ENCODE measurements at places on chromosomes 2 and 18.

DNA sequence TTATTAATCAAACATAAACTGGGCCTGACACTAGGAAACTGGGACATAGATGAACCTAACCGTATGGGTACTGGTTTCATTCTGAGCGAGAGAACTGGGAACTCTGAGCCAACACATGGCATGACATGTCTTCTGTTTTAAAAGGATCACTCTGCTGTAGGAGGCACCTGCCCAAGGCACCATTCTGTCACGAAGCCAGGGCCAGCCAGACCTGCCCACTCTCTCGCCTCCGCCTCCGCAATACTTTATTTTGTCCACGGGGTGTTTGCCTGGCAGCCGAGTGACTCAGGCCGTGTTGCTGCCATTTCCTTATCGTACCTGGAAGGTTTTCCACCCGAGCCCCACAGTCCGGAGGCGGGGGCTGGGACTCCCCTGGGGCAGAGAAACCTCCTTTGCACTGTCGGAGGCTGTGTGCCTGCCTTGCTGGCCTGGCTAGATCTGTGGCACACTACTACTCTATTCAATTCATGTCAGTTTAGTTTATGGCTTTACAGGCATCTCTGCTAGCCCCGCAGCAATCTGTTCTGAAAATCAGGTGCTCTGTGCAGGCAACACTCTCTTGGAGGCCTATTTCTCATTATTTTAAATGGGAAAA, 120.4 kb upstream of the ACKR3 start:
- no peak for DNase-seq

DNA sequence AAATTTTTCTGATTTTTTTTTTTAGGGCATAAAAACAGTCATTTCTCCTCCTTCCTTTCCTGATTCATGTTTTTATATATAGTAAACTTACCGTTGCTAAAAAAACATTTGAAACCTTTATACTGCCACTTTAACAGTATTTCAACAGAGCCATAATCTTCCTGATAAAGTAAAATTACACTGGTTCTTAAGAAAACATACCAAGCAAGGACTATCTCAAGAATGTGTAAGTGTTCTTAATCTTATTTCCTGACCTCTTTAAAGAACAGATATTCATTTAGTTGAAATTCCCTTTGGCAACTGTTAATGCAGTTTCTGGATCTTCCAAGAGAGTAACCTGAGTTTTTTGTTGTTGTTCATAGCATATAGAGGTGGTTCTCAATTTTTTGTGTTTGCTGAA, 26.6 kb upstream of the COLEC12 start:
- DNase-seq, result no peak

GRCh38 chr2:121063471-121063870, 221.5 kb downstream of the TFCP2L1 start:
- peak; percentile 81 for DNase-seq

- DNase-seq, result no peak
Observed at GRCh38 chr18:12032786-12033642, 51.7 kb downstream of the IMPA2 start.

DNA sequence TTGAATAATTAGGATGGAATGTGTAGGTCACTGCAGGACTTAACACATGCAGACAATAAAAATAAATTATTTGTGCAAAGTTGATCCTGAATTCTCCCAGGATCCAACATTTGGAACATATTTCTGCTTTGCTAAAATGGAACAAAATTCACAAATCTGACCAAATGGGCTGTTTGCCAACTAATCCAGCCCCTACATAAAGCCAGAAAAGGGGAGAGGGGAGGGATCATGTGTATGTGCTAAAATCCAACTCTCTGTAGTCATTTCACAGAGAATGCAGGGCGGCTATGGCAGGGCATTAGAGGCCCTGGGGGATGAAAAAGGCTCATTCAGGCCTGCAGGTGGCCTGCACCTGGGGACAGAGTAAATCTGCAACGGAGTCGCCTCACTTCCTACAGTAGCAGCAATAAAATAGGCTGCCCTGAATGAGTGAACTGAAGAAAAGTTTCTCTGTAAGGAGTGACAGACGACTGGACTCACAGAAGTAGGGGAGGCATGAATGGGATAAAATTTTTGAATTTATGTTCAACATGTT, 4.0 kb upstream of the ZFP36L2 start:
- DNase-seq, result no peak

DNA sequence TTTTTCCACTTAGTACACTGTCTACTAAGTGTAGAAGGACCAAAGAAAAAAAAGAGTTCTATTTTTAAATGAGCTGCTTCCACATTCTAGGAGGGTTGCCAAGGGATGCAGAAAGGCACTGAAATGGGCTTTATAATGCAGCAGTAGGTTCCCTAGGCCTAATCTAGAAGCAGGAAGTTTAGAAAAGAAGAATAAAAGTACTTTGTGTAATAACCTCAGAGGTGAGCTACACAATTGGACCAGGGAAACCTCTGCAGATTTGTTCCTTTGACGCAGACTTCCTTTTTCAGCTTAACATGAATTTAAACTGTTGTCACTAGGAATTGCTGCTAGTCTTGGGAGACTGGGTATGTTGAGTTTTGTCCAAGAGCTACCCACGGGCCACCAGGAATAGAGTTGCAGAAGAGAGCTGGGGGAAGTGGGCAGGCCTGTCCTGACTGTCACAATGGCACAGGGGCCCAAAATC, 34.6 kb upstream of the RAB1A start:
- DNase-seq, result no peak

GRCh38 chr2:72350852-72351251, 203.2 kb upstream of the CYP26B1 start:
- no peak for DNase-seq

- DNase-seq, result peak; percentile 23
Observed at GRCh38 chr2:197168705-197169104, 141.9 kb downstream of the ANKRD44 start.

GRCh38 chr2:46066116-46066515, 231.1 kb upstream of the EPAS1 start:
- DNase-seq, result peak; percentile 20

GRCh38 chr2:68935471-68935870, 17.2 kb downstream of the GKN2 start:
- DNase-seq, result peak; percentile 58

GRCh38 chr2:137111896-137112295, 346.6 kb downstream of the THSD7B start:
- no peak for DNase-seq

DNA sequence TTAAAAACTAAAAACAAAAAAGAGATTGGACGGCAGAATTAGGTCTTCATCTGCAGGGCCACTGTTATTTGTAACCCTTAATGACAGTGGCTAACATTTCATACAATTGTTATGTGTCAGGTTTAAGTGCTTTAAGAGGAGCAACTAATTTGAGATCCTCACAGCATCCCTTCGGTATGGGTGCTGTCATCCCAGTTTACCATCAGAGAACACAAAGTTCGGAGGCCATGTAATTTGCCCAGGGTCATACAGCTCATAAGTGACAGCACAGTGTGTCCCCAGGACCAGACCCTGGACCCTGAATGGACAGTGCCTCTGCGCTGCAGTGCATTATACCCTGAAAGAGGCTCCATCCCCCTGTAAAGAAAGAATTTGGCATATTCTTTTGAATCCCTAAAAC, 114.7 kb downstream of the FEZ2 start:
- no peak for DNase-seq

DNA sequence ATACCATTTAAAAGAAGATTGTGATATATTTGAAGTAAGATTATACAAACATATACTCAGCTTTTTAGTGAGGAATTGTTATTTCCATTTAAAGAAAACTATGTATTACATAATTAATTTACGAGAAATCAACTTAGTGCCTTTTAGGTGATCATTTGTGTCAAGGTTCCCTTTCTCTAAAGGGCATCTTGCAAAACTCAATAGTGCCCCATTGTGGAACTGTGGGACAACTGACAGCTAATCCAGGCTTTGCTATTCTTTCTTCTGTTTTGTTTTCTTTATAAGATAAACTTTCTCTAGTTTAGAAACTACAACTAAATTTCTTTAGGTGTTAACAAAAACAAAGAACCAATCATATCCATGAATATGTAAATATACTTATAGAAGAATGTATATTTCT, 24.3 kb upstream of the VIT start:
- peak; percentile 25 for DNase-seq

DNA sequence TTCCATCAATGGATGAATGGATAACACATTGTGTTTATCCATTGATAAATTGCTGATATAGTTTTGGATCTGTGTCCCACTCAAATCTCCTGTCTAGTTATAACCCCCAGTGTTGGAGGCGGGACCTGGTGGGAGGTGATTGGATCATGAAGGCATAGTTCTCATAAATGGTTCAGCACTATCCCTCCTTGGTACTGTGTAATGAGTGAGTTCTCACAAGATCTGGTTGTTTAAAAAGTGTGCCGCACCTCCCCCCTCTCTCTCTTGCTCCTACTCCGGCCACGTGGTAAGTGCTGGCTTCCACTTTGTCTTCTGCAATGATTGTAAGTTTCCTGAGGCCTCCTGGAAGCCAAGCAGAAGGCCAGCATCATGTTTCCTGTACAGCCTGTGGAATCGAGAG, 23.9 kb upstream of the SPATA3 start:
- no peak for DNase-seq

DNA sequence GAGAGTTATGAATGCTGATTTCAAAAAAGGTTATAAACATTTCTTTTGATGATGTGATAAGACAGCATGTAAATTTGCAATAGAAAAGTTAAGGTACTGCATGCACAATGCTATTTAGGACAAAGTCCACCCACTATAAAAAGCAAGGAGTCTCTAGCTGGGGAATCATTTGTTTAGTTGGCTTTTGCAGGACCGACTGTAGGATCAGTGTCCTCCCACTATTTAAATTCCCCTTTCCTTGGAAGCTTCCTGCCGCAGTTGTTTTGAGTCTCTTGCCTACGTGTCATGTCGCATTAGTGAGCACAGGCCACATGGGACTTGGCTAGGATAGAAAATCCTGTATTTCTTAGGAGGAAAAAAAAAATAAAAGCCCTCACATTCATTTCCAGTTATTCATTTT, 13.1 kb downstream of the QPCT start:
- DNase-seq, result no peak

DNA sequence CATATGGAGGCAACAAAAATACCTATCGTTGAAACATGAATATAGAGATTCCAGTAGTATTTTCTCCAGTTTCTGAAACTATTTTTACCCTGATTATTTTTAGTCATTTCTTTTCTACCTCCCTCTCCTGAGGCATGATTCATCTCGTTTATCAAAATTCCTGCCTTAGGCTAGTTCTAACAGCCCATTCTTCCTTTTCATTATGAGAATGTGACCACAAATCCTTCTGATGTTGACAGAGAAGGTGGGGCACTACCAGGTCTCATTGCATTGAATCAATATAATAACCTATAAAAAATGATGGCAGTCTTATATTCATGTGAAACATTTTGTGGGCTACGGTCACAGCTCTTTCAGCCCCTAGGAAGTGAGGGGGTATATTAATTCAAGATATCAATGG, 406.5 kb upstream of the UBE2E3 start:
- DNase-seq, result peak; percentile 43

DNA sequence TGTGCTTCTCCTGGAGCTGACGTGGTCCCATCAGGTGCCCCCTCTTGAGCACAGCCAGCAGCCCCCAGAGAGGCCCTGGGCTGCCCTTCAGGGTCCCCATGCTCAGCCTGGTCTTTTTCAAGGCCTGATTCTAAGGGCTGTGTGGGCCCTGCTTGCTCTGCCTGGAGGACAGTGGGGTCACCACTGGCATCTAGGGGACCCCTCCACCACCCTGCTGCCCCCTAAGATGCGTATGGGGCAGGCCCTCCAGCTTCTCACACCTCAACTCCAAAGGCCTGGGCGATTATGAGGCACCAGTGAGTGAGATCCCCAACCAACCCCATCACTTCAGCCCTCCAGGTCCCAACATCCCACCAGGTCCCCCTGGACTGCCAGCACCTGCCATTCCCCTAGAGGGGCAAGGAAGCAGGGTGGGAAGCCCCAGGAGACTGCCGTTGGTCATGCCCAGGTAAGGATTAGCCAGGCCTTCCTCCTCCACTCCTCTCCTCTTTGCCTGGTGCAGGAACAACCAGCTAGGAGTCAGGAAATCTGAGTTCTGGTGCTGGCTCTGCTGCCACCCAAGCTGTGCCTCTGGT, 114.4 kb downstream of the SMAD7 start:
- no peak for DNase-seq

- no peak for DNase-seq
Observed at GRCh38 chr18:25862881-25863600, 227.4 kb downstream of the SS18 start.

- DNase-seq, result no peak
Observed at GRCh38 chr2:218368621-218369153, 12.0 kb downstream of the CATIP start.

DNA sequence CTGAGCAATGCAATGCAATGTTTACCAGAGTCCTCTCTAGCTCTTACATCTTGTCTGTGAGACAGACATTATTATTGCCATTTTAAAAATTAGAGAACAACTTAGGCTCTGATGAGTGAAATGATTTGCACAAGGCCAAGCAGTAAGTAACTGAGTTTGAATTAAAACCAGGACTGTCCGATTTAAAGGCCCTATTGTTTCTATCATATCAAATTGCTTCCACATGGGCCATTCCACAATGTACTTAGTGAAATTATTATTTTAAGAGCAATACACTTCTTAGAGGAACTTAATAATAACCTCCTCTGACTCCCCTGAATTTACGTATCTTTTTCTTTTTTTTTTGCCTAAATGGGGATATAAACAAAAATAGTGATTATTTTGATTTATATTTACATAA, 64.6 kb downstream of the PLCL1 start:
- no peak for DNase-seq
